T-helper 22 cell (primary cell): ENCODE measurements at places on chromosomes 1 and 21.

DNA sequence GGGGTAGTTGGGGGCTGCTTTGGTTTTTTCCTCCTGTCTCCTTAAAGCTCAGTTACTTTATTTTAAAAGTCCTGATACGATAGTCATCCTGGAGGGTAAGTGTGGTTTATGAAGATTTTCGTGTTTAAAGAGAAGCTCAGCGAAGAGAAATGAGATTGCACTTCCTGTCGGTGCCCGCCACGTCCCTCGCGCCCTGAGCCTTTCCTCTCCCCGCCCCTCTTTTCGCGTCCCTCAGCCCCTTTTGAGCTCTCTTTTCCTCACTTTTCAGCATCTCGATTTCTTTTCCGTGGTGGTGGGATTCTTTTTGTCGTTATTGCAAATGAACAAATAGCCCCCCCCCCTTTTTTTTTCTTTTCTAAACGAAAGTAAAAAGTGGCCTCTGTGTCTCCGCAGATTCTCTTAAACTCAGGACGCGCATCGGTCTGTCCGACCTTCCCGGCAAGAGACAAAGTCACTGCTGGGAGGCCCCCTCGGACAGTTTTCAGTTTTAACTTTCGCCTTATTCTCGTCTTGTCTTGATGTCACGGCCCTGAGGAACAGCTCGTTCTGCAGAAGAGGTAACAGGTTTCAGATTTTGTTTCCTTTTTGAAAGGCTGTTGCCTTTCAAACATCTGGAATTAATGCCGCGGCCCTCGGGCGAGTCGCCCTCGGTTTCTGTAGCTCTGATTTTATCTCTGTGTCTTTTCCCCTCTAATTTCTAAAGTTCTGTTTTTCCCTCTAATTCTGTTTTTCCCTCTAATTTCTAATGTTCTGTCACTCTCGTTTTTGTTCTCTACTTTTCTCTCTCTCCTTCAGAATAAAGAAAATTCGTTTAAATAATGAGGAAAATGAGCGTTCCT, 1.0 kb upstream of the DMRTA2 start:
- no peak for DNase-seq

GRCh38 chr1:8443558-8444194, 125.8 kb downstream of the SLC45A1 start:
- no peak for DNase-seq

DNA sequence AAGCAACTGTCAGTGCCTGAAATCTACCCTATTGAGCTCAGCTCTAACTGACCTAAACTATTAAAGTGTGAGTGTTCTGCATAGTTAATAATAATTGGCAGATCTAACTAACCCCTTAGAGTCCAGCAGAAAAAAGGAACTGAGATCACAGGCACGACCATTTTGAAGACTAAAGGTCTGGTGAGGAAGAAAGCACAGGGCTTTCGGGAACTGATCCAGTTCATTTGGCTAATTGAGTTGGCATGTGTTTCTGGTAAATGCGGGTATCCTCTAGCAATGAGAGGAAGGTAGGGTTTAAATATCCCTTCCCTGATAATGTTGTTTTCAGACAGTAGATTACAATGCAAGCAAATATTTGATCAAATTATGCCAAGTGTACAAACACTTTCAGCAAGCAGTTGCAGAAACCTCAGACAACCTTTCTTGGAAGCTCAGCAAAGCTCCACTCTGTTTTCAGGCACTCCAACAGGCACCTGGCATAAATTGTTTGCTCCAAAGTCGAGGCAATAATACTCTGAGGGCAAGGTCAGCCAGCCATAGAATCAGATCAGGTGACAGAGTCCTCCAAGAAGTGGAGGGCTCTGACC, 100.8 kb downstream of the KCNK1 start:
- no peak for DNase-seq

DNA sequence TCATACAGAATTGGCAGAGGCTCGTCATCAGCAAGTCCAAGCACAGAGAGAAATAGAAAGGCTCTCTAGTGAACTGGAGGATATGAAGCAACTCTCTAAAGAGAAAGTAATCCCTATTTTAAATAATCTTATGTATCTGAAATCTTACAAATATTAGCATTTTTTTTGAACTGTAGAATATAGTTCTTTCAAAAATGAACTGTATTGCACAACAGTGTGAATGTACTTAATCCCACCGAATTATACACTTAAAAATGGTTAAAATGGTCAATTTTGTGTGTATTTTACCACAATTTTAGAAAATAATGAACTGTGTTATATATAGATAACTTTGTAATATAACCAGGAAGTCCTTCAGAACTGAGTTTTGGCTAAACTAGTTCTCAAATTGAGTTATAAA, 75.9 kb downstream of the CCDC18 start:
- DNase-seq, result no peak

GRCh38 chr1:51663105-51663504, 46.2 kb downstream of the OSBPL9 start:
- DNase-seq, result no peak

DNA sequence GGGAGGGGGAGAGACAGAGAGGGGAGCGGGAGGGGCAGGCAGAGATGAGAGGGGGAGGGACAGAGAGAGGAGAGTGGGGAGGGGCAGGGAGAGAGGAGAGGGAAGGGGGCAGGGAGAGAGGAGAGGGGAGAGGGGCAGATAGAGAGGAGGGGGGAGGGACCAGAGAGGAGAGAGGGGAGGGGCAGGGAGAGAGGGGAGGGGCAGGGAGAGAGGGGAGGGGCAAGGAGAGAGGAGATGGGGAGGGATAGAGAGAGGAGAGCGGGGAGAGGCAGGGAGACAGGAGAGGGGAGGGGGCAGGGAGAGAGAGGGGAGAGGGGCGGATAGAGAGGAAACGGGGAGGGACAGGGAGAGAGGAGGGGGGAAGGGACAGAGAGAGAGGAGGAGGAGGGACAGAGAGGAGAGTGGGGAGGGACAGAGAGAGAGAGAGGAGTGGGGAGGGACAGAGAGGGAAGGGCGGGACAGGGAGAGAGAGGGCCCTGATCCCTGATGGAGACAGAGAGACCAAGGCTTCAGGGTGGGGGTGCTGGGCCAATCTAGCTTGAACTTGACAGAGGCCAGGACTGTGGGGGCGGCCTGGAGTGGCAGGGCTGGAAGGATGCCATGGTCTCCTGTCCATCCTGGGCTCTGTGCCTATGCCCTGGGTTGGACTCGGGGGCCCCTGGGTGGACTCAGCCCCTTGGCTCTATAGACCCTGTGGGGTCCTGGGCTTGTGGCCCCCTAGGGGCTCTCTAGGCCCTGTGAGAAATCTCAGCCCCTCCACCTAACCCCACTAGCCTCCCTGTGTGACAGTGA, 43.6 kb downstream of the DMRTB1 start:
- DNase-seq, result no peak

- DNase-seq, result no peak
Observed at GRCh38 chr1:16122916-16123315, 33.0 kb downstream of the EPHA2 start.

GRCh38 chr21:28294051-28294450, 698.6 kb downstream of the LTN1 start:
- no peak for DNase-seq

GRCh38 chr1:234544087-234544579, 65.2 kb upstream of the TARBP1 start:
- no peak for DNase-seq

- DNase-seq, result no peak
Observed at GRCh38 chr1:17561561-17561985, 22.1 kb downstream of the ARHGEF10L start.

DNA sequence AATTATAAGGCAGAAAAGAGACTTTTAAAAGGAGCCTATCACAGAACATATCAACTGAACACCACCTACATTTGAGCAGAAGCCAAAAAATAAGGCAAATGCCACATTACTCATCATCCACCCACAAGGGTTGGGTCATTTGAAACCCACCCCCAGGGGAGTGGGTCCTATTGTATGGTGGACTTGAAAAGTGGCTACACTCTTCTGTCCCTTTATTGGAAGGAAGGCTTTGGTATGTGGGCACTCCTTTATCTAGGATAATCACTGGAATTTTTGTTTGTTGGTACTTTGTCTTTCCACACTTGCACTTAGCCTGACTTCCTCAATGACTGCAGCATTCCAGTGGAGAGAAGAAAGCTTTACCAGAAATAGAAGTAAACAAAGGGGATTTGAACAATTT, 157.2 kb upstream of the COL11A1 start:
- no peak for DNase-seq

DNA sequence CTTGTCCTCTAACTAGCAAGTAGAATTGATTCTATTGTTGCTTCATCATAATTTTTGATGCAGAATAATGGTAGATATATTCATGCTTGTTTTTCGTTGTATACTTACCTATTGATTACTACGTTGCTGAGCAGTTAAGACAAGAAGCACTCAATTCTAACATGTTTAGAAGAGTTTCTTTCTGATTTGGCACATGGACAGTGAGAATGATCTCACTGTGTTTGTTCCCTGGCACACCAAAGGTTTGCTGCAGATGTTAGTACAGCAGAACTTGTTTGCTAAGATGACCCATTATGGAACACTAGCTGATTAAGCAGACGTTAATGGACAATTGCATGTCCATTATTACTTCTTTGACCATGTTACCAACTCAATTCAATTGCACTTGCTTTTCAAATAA, 184.7 kb upstream of the SGIP1 start:
- no peak for DNase-seq

DNA sequence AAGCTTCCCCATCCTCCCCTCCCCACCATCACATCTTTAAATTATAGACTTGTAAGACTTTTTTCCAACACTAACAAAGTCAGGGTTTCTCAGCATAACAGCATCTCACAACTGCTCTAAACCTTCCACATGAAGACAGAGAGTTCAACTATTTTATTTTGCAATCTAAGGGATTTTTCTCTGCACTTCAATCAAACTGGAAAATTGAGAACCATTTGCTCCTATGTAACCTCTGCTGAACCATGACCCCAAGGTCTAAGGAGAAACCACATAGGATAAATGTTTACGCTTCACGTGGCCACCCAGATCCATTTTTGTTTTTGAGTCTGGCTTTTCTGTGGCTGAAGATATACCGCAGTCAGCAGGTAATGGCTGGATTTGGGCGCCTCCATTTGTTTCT, 13.2 kb downstream of the ERRFI1 start:
- DNase-seq, result no peak

DNA sequence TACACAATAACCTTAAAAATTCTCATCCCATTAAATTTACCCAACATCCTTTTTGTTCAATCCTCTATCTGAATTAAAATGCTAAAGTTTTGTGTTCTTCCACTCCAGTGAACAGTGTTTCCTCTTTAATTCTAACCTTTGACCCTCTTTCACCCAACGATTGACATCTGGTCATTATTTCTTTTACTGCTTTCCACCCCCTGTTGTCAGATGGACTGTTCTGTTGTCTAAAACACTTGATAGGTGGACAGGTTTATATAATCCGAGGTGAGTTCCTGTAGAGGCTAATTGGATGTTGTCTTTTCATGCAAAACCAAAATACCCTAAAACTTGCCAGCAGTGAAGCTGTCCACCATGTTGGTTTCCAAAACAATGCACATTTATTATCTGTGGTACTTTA, 73.4 kb upstream of the SERTAD4 start:
- no peak for DNase-seq

DNA sequence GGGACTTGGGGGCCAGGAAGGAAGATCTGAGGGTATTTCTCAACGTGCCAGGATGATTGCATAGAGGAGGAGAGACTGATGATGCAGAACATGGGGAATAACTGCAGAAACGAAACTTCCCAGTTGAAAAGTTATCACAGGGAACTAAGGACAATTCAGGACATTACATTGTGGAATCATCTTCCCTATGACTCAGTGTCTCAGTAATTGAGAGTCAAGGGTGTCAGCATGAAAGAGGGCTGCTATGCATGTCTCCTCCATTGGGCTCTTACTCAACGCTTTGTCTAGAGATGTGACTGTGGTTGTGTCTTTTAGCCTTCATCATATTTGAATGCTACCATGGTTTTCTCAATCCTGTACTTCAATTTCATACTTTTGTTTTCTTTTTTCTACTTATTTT, 48.9 kb upstream of the PTGFR start:
- DNase-seq, result no peak

GRCh38 chr1:37666241-37666867, 26.0 kb upstream of the CDCA8 start:
- no peak for DNase-seq

DNA sequence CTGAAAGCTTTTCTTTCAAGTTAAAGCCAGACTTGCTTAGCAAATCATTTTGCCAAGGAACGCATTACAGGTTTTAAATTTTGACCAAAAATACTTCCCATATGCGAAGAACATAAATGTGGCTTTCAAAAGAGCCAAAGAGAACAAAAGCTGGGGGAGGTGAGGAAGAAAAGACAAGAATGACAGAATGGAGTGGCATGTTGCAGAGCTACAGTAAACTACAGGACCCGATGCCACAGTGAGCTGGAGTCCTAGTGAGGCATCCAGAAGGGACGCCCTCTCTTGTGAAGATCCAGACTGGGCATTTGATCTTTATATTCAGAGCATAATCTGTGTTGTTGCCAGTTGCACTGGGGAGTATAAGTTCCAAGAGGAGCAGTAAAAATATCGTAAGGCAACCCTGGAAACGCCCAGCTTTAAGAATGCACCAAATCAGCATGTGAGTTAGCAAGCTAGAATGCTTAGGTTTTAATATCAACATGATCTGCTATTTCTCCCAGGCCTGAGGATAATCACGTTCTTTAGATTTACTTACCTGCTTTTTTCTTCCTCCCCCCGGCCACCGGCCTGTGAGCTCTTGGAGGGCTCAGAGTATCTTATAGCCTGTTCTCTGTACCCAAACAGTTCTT, 48.4 kb upstream of the HOOK1 start:
- DNase-seq, result no peak

GRCh38 chr1:77218477-77219165, 609 bp downstream of the PIGK start:
- no peak for DNase-seq

GRCh38 chr1:13667691-13668090, 32.3 kb upstream of the PRDM2 start:
- DNase-seq, result no peak

- DNase-seq, result no peak
Observed at GRCh38 chr21:29514652-29515247, 216.0 kb downstream of the BACH1 start.

- DNase-seq, result no peak
Observed at GRCh38 chr1:118223426-118223825, 38.4 kb upstream of the SPAG17 start.

DNA sequence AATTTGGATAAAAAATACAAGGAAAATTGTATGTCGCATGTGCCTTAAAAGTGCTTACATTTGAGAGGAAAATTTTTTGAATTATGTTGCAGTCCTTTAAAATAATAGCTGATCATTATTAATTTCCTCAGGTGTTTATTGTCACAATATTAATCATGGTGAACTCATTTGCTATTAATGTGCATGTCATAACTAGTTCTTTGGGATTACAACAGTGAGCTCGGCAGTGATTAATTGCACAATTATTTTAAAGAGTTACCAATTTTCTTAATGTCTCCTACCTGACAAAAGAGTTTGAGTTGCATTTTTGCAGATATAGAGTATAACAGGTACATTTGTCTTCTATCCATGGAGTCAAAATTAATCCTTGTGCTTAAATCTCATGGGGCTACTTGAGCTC, 854.3 kb downstream of the BRINP3 start:
- DNase-seq, result no peak
